ENCODE measurements at places on chromosomes 11 and 22.
A peak's percentile ranks its signal among the peaks of the same experiment; 100 is the strongest.

GRCh38 chr11:36162006-36162882, 127.0 kb downstream of the COMMD9 start:
- DNase-seq = no peak

GRCh38 chr11:69981119-69981784, 96.9 kb upstream of the ANO1 start:
- no peak for DNase-seq

DNA sequence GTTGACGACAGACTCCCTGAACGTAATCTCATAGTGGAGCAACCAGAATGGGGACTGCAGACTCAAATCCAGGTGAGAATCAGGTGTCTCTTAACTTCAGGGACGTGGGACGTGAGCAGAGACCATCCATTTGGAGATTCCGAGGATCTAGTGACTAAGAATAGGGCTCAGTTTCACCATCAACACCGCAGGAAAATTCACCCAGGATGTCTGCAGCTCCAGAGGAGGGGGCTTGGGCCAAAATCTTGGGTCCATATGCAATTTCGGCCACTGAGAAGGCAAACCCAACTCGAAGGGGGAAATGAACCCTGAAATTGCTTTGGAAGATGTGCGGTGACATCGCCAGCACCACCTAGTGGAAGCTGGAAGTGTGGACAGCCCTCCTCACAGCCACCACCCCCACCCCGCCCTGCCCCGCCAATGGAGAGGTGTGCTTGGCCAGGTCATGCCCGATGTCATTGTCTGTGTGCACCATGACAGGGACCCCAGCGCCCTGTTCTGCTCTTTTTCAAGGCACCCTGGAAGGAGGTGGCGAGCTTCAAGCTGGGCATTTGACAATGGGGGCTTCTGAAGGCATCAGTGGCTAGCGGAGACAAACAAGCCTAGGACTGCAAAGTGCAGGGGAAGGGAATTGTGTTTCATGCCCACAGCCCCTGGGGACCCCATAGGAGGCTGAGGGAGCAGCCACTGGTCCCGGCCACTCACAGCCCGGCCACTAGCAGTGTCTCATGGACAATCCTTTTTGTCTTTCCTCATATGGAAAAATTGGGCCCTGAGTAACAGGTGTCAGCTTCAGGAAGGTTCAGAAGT, 24.8 kb downstream of the APOL1 start:
- peak; percentile 60 for DNase-seq

- DNase-seq = no peak
Measured at GRCh38 chr22:20904008-20904979, 12.9 kb upstream of the CRKL start.
